Fibroblast of upper back skin (primary cell): ENCODE measurements at places on chromosomes 11 and 22.

DNA sequence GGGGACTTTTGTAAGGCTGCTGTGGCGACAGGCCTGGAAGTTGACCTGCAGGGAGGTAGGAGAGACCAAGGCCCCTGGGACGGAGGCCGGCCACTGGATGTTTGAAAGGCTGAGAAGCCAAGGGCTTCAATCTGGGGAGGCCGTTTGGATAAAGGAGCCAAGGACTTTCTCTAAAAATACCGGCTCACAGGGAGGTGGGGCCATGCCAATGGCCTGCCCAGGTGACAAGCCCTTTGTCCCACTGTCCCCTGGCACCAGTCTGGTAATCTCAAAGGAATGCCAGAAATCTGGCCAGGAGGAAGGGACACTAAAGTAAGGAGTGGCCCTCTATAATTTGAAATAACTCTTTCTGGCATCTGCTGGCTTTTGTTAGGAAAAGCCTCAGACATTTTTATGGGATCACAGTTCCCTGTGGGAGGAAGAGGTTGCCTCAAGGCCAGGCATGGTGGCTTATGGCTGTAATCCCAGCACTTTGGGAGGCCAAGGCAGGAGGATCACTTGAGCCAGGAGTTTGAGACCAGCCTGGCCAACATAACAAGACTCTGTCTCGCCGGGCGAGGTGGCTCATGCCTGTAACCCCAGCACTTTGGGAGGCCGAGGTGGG lies 1.9 kb upstream of the CHKA start:
- no peak for DNase-seq

DNA sequence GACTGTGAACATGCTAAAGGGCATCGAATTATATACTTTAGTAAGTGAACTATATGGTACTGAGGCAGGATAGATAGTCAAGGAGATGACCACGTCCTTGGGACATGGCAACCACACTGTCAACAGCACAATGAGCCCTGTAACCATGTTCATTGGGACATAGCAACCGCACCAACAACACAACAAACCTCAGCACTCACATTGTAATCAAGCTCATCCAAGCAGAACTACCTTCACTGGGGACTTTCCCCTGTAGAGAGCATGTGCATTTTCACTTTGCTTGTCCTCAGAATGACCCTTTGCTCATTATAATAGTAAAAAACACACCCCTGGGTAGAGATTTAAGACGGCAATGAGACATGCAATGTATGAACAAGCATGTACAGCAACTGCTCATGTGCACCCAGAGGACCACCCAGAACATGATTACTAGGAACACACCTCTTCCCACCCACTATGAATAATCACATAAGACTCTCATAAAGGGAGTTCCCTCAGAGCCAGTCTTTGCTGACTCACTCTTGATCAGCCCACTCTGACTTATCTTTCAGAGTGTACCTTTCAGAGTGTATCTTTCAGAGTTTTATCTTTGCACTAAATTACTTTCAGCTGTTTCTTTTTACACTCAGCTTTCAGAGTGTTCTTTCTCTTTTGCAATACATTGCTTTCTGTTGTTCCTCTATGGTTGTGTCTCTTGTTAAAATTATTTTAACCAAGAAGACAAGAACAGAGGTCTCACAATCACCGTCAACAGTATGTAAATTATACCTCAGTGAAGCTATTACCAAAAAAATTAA lies 4.1 kb upstream of the PLAAT2 start:
- peak; percentile 90 for DNase-seq

DNA sequence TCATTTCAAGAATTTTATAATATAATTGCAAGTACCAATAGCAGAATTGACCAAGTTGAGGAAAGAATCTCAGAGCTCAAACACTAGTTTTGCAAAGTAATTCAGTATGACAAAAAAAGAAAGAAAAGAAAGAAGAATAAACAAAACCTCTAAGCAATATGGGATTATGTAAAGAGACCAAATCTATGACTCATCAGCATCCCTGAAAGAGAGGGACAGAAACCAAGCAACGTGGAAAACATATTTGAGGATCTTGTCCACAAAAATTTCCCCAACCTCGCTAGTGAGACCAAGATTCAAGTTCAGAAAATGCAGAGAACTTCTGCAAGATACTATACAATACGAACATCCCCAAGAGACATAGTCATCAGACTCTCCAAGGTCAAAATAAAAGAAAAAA lies 203.7 kb upstream of the DDI1 start:
- peak; percentile 11 for DNase-seq

DNA sequence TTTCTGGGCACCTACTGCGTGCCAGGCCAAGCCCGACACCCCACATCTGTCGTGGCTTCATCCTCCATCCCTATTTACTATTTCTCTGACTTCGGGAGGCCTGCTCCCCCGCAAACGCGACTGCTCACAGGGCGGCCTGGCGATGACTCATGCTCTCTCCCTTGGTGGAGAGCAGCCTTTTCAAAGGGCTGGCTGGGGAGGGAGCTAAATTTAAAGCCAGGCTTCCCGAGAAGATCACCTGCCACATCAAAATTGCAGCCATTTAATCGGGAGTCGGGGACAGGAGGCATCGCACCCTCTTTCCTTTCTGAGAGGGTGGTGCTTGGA lies 24.9 kb upstream of the SHISAL1 start:
- DNase-seq, result peak; percentile 64

GRCh38 chr22:37560608-37561211 lies 430 bp downstream of the CDC42EP1 start:
- peak; percentile 78 for DNase-seq

GRCh38 chr11:134951305-134951700 lies 539.3 kb upstream of the B3GAT1 start:
- DNase-seq, result peak; percentile 77

DNA sequence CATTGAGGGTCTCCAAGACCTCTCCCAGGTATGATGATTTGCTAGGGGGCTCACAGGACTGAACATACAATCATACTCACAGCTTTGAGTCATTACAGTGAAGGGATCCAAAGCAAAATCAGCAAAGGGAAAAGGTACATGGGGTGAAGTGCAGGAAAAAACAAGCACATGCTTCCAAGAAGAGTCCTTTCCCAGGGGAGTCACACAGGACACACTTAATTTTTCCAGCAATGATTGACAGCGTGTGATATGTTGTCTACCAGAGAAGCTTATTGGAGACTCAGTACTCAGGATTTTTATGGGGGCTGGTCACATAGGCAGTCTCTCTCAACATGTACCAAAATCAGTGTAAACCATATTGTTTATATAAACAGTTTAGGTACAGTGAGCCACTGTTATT lies 25.3 kb downstream of the CUL5 start:
- DNase-seq, result no peak

- no peak for DNase-seq
Measured at GRCh38 chr22:27386186-27386585, 415.4 kb downstream of the MN1 start.

DNA sequence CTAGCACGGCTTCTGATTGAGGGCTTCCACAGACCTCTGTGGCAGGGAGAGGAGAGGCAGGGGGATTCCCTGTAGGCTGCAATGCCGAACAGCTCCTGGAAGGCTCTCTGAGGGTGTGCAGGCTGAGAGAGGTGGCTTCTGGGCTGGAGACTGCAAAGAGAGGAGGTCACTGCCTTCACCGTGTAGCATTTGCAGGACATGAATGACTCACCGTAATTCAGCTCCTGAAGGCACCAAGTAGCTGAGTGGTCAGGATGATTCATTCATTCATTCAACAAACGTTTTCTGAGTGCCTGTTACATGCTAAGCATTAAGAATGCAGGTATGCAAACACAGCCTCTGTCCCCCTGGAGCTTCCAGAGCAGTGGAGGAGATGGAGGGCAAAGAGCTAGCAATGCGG lies 18.0 kb upstream of the EIF3D start:
- DNase-seq, result peak; percentile 78

- no peak for DNase-seq
Measured at GRCh38 chr11:17720796-17721171, 1.4 kb downstream of the MYOD1 start.

GRCh38 chr22:29509815-29510214 lies 29.8 kb downstream of the NEFH start:
- no peak for DNase-seq

- peak; percentile 44 for DNase-seq
Measured at GRCh38 chr11:12223771-12224536, 113.6 kb downstream of the MICAL2 start.

- DNase-seq, result peak; percentile 86
Measured at GRCh38 chr22:39528681-39529486, 3.7 kb downstream of the RPS19BP1 start.

DNA sequence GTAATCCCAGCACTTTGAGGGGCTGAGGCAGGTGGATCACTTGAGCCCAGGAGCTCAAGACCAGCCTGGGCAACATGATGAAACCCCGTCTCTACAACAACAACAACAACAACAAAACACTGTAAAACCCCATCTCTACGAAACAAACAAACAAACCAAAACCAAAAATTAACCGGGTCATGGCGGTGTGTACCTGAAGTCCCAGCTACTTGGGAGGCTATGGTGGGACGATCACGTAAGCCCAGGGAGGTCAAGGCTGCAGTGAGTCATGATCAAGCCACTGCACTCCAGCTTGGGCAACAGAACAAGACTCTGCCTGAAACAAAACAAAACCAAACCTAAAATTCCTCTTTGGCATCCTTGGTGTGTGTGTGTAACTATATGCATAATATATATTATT lies 7.0 kb upstream of the POLA2 start:
- DNase-seq, result no peak

GRCh38 chr22:46587061-46587460 lies 33.1 kb upstream of the GRAMD4 start:
- no peak for DNase-seq

DNA sequence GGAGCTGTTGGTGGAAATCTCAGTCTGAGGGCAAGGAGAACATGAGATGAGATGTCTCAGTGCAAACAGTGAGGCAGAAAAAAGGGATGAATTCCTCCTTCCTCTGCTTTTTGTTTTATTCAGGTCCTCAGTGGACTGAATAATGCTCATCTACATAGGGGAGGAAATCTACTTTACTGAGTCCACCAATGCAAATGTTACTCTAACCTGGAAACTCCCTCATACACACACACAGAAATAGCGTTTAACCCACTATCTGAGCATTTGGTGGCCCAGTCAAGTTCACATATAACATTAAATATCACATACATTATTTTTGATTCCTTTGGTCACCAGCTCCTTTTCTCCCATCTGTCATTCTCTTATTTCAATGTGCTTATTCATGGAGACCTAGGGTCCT lies 418.8 kb downstream of the TMEM135 start:
- DNase-seq, result no peak

GRCh38 chr11:69496202-69496557 lies 14.7 kb downstream of the LINC01488 start:
- no peak for DNase-seq

GRCh38 chr22:19819208-19819910 lies 35.3 kb downstream of the GNB1L start:
- no peak for DNase-seq

DNA sequence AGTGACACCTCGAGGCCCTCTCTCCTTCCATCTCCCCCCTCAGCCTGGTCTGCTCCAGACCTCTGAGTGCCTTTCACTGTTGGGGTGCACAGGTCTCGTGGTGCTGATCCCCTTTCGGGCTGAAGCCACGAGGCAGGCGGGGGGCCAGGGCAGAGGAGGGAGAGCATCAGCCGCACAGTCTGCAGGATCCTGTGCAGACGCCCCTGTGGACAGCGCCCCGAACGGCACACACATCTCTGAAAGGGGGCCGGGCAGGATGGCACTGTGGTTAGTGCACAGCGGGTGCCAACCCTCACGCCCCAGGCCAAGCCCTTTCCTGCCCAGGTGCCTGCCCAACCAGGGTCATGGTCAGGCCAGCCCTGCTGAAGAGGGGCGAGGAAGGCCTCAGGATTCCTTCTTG lies 56.7 kb downstream of the CACNA1I start:
- DNase-seq, result no peak

GRCh38 chr22:36769541-36770512 lies 6.1 kb downstream of the IFT27 start:
- DNase-seq, result no peak

DNA sequence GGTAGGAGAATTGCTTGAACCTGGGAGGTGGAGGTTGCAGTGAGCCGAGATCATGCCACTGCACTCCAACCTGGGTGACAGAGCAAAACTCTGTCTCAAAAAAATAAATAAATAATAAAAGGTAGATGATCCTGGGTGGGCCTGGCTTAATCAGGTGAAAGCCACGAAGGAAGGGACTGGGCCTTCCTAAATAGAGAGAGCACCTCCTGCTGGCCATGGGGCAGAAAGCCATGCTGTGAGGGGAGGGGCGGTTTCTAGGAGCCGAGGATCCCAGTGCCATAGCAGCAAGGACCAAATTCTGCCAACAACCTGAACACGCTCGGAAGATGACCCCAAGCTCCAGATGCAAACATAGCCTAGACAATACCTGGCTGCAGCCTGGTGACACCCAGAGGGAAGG lies 24.5 kb upstream of the DGKZ start:
- peak; percentile 46 for DNase-seq

GRCh38 chr11:40328890-40329614 lies 1130.4 kb downstream of the LRRC4C start:
- DNase-seq, result peak; percentile 100

- DNase-seq, result no peak
Measured at GRCh38 chr11:59273373-59273841, 60.7 kb upstream of the MPEG1 start.

- DNase-seq, result no peak
Measured at GRCh38 chr11:35141571-35141971, 2.6 kb downstream of the CD44 start.

GRCh38 chr22:44407987-44408828 lies 89.8 kb downstream of the RTL6 start:
- no peak for DNase-seq

GRCh38 chr22:34841331-34841771 lies 224.6 kb upstream of the ISX start:
- DNase-seq, result peak; percentile 83

DNA sequence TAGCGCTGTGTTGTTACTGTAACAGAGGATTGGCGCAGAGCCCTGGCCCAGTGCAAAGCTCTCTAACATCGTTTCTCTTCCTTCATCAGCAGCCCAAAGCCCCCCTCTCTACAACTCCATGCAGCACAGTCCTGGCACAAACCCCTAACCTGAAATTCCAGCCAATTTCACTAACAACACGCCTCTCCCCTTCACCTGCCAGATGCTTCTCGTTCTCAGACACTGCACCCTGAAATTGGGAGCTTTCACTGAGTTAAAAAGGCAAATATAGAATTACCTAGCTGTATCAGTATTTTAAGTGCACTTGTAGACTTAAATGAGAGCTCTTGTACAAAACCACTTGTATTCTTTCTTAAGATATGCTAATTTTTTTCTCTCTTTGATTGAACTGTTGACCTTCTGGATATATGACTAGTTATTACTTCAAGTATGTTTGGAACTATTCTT lies 16.3 kb downstream of the GRAP2 start:
- DNase-seq, result no peak

- peak; percentile 98 for DNase-seq
Measured at GRCh38 chr11:69497221-69497787, 15.8 kb downstream of the LINC01488 start.
